ENCODE measurements at places on chromosomes 12 and 14. TPM values are rescaled to one million over a fixed set of nuclear protein-coding genes. Genes with fewer than 3 reads are reported as not detected.

DNA sequence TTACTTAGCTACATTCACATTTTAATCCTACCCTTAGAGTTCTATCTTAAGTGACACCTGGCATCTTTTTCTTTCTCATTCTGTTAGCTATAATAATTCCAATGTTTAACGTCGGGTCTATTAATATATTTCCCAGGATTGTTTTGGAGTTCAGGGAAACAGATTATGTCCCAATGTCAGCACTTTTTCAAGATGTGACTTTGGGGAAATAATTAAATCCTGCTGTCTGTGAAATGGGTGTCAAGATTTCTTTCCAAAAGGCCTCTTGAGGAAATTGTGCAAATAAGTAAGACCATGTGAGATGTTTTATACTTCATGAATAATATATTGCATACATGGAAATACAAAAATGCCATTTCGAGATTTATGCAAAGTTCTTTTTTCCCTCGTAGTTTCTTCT, 887.6 kb upstream of the SEL1L start:
- no peaks in the 10 kb centered on the region for H3K4me1 ChIP-seq
- no peak overlapping the region for H3K4me3 ChIP-seq
- no peak overlapping the region for H3K27ac ChIP-seq
- H3K27me3 ChIP-seq = no peaks in the 10 kb centered on the region

- peaks cover 7% of the 10 kb centered on the region for H3K4me1 ChIP-seq
- no peak overlapping the region for H3K4me3 ChIP-seq
- no peaks in the 10 kb centered on the region for H3K27me3 ChIP-seq
- no peak for DNase-seq
- H3K36me3 ChIP-seq = no peaks in the 10 kb centered on the region
- H3K27ac ChIP-seq = peak overlapping the region; percentile 26
These were observed 60.2 kb upstream of the FERMT2 start for GRCh38 chr14:53011053-53011462.

DNA sequence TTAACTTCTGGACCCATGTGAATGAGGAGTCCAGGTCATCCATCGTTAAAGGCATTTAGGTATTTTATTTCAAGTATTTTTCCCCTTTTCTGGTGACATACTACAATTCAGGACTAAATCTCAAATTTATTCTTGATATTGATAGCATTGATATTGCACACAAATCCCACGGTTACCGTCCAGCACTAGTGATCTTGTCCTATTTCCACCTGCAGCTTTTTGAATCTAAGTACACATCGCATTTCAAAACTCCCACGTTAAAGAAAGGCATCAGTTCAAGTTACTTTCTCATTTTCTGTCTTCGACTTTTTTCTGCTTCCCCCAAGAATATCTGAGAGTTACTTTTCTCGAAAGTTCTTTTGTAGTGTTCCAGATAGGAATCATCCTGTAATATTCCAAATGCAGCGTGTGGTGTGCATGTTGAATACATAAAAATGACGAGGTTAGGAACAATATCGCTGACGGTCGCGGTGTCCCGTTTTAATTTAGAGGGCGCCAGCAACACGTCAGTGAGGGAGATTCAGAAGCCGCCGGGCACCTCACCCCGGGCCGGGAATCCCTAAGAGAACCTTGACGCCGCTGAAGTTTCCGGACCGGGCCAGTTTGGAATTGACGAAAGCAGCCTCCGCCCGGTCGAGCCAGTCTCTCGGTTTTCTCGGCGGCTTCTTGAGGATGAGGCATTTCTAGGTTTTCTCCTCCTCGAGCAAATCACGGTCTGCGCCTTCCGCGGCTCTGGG, 569 bp upstream of the RGS6 start:
- H3K4me3 ChIP-seq = peak overlapping the region; percentile 20
- peaks cover 76% of the 10 kb centered on the region for H3K27me3 ChIP-seq
- no peak overlapping the region for H3K27ac ChIP-seq
- DNase-seq = peak; percentile 43
- H3K4me1 ChIP-seq = peaks cover 11% of the 10 kb centered on the region

GRCh38 chr12:1629338-1630132, 504 bp downstream of the WNT5B start:
- peaks cover 13% of the 10 kb centered on the region for H3K27me3 ChIP-seq
- H3K36me3 ChIP-seq = peaks cover 3% of the 10 kb centered on the region
- peak overlapping the region; percentile 68 for H3K4me3 ChIP-seq

- H3K36me3 ChIP-seq = peaks cover 3% of the 10 kb centered on the region
- no peak overlapping the region for H3K4me3 ChIP-seq
These were observed 592.5 kb upstream of the USP15 start for GRCh38 chr12:61667676-61668075.

GRCh38 chr14:63483315-63483714, 59.9 kb downstream of the PPP2R5E start:
- peak overlapping the region; percentile 82 for H3K27ac ChIP-seq
- H3K4me3 ChIP-seq = no peak overlapping the region
- no peaks in the 10 kb centered on the region for H3K36me3 ChIP-seq

GRCh38 chr14:77344377-77344996, 23.7 kb downstream of the GSTZ1 start:
- H3K4me1 ChIP-seq = peaks cover 18% of the 10 kb centered on the region
- DNase-seq = no peak
- peaks cover 35% of the 10 kb centered on the region for H3K36me3 ChIP-seq
- no peak overlapping the region for H3K4me3 ChIP-seq
- no peak overlapping the region for H3K27ac ChIP-seq
- no peaks in the 10 kb centered on the region for H3K27me3 ChIP-seq

GALNT9 gene
- total RNA-seq = 4.8 TPM

AICDA gene
- not detected for total RNA-seq

MMP17 gene
- total RNA-seq = 2.0 TPM

OAS2 gene
- total RNA-seq = 0.22 TPM

Measured in mesothelial cell of epicardium (in vitro differentiated cells).